ENCODE measurements at places on chromosomes 1 and 21.

- no peak for DNase-seq
These were observed 3.3 kb upstream of the CACYBP start for GRCh38 chr1:174996476-174996875.

GRCh38 chr1:54378157-54378873 is 27.9 kb downstream of the SSBP3 start:
- no peak for DNase-seq

DNA sequence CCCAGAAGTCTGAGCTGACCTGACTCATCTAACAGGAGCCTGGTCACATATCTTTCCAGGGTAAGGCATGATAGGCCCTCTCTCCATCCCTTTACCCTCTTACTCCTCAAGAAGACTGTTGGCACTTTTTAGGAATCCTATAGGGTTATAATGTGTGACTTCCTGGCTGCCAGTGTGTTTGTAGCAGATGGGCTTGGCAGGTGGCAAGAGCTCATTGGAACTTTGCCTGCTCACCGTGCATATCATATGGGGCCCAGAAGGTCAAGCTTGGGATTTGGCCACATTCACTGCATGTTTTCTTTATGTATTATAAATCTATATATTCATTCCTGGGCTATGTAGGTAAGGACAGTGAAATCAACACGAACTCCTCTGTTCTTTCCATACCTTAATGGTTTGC is 5.2 kb downstream of the KAZN start:
- no peak for DNase-seq

DNA sequence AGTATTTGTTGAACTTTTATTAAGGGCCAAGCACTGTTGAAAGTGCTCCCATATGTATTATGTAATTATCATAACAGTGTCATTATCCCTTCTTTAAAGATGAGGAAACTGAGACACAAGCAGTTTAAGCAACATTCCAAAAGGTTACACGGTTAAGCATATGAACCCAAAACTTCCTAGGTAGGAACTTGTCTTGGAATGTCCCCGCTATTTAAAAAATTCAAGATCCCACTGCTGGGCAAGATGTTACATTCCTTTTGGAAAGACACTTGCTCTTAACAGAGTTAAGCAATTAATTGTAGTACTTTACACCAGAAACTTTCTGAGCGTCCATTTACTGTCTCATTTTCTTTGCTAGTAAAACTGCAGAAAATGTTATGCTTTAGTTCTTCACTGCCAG is 15.6 kb downstream of the LMO4 start:
- no peak for DNase-seq

DNA sequence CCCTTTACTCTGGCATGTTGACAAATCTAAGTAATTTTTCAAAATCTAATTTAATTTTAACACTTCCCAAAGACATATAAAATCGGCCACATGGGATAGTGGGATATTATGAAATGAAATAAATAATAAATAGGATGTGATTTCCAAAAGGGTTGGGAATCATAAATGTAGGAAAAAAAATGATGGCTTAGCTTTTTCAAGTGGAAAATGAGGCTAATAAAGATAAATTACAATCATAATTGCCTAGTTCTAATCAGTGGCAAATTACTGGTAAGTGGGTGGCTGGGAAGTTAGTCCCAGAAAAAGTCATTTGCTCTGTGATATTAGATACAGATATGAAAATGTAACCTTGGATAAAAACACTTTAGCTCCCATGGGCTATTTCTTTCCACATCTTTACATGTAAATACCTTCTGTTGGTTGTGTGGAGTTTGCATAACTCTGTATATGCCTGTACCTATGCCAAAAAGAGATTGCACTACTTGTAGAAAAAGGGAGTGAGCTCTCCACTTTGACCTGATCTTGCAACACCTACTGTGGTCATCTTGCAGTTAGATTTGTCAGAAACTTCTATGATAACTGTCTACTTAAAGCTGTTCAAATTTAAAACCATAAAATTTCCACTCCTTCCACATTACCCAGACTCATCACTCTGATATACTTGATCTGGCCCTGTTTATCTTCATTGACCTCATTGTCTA is 284.6 kb upstream of the KAZN start:
- DNase-seq = no peak

GRCh38 chr1:228756457-228756856 is 21.2 kb downstream of the RHOU start:
- DNase-seq = no peak

DNA sequence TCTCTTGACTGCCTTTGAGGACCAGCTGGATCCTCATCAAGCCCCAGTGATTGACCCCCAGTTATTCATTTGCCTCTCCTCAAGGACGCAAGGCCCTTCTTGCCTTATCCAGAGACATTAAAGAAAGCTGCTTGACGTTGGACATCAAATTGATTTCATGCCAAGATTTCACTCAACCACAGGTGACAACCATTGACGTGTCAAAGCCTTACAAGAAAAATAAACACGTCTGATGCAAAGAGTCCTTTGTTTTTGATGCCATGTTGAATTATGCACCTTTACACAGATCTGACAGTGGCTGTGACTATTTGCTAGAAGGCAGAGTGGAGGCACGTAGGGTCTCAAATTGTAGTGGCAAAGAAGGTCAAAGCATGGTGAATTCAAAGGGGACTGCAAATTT is 666.2 kb upstream of the CAMK1G start:
- no peak for DNase-seq

DNA sequence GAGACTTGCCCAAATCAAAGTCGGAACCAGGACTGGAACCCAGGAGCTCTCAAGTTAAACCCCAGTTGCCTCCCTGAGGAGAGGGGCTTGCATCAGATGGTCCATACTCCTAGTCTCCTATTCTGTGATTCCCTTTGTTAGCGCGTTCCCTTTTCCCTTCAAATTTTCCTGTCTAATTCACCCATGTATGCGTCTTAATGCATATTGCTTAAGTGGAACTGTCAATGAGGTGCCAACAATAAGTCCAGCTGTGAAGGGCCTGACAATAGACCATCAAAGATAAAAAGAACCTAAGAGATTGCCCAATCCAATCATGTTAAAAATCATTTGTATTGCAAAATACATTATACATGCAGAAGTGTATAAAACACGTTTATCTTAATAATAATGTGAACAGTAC is 634 bp upstream of the SPATA6 start:
- DNase-seq = no peak
